Calu3 (cell line): ENCODE measurements at places on chromosomes 3 and 15. TPM values are rescaled to one million over a fixed set of nuclear protein-coding genes. Genes with fewer than 3 reads are reported as not detected.

- H3K27ac ChIP-seq: no peak overlapping the region
- no peak for DNase-seq
- no peak overlapping the region for H3K4me3 ChIP-seq
- no peaks in the 10 kb centered on the region for H3K27me3 ChIP-seq
Measured at GRCh38 chr3:55402886-55403609, 84.1 kb downstream of the WNT5A start.

DNA sequence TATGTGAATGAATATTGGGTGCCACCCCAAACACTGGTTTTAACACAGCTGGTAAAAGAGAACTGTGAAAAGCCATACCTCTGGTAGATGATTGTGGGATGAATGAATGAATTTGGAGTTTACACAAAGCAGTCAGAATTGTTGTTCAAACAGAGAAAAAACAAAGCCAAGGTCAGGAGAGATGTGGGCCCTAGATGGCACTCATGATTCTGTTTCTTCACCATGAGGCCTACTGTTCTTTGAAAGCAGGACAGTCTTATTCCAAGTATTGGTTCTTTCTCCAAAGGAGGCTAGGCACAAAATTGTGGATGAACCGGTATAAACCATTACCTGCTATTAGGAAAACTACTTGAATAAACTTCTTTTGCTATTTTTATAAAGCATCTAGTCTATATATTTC, 97.6 kb downstream of the SAMMSON start:
- H3K4me3 ChIP-seq: no peak overlapping the region
- no peak for DNase-seq
- no peak overlapping the region for H3K27ac ChIP-seq

The COL8A1 gene
- 0.71 and 1.1 TPM in 2 replicates for total RNA-seq

DNA sequence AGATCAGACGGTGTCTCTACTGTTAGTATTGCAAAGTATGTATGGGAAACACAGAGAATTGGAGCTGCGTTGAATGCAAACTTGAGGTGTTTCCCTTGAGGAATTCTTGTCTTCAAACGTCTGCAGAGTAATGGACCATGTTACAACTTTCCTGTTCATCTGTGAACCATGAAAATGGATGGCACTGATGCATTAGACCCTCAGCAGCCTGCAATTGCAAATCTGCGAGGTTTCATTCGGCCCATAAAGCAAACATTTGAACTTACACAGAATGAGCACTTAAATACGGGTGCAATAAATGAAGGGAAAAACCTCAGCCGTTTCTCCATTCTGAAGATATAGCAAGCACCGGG, 49.7 kb downstream of the LRRN1 start:
- H3K4me1 ChIP-seq: no peaks in the 10 kb centered on the region
- DNase-seq: no peak
- H3K4me3 ChIP-seq: no peak overlapping the region
- no peaks in the 10 kb centered on the region for H3K27me3 ChIP-seq

The CCRL2 gene
- 0.54 TPM in 1 of 2 replicates, not detected in the other for total RNA-seq

- peaks cover 46% of the 10 kb centered on the region for H3K4me1 ChIP-seq
- no peak overlapping the region for H3K27ac ChIP-seq
- peak; percentile 20 for DNase-seq
- no peaks in the 10 kb centered on the region for H3K36me3 ChIP-seq
- no peak overlapping the region for H3K4me3 ChIP-seq
Measured at GRCh38 chr3:103052236-103052830, 617.5 kb downstream of the ZPLD1 start.

DNA sequence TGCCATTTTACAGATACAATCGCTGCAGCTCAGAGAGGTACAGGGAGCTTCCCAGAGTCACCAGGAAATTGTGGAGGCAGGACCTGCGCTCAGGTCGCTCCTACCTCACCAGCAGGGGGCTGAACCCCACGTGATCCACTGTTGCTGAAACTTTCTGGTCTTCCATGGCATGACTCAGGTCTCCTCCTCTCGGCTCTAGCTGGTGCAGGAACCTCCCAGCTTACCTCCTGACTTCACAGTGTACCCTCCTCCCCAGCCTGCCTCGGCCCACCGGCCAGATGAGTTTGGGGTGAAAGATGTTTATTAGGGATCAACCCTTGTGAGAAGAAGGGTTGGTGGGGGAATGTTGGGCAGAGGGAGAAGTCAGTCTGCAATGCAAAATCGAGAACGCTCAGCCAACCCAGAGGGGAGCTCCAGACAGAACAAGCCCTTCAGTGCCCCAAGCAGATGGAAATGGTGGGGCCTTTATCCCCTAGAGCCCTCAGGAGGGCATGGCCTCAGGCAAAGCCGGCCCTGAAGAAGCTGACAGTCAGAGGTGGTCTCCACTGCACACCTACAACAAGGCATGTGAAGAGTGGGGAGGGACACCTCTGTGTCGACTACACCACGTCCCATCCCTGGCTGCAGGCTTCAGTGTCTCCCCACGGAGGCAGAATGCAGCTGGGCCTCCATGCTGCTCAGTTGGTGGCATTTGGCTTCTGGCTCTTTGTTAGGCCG, 118.6 kb upstream of the PRR20G start:
- H3K27me3 ChIP-seq: peaks cover 88% of the 10 kb centered on the region
- no peak overlapping the region for H3K4me3 ChIP-seq
- DNase-seq: peak; percentile 80

- no peak for DNase-seq
- no peak overlapping the region for H3K27ac ChIP-seq
Measured at GRCh38 chr3:195748661-195749060, 27.9 kb downstream of the MUC20 start.

The MPI gene
- 63.3 and 76.1 TPM in 2 replicates for total RNA-seq

- H3K36me3 ChIP-seq: peaks cover 43% of the 10 kb centered on the region
Measured at GRCh38 chr15:76340803-76341365, 4.3 kb downstream of the ISL2 start.

- H3K27me3 ChIP-seq: no peaks in the 10 kb centered on the region
- peaks cover 15% of the 10 kb centered on the region for H3K4me1 ChIP-seq
- no peak overlapping the region for H3K27ac ChIP-seq
Measured at GRCh38 chr3:66504850-66505641, 4.2 kb upstream of the LRIG1 start.

The GOLGA6L7 gene
- not detected in 2 replicates for total RNA-seq

DNA sequence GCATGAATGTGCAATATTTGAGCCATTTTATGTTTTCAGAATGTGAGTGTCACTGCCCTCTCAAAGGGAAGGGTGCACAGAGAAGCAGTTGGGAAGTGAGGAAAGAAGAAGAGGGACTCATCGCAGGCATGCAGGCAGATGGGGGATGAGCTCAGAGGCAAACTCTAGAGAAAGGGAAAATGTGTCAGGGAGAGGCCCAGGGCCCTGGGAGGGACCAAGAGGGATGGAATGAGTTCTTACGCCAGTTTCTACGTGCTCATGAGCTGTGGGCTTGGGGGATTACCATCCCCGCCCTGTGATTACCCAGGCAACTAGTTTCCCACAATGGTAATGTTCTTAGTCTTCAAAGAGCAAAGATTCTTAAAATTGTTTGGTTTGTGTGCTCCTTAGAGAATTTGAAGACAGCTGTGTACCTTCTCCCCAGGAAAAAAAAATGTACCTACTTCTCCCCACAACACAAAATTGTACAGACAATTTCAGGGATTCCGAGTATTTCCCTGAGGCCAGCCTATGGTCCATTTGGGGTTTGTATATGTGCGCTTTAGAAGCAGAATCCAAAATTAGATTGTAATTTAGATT, 17.8 kb downstream of the GCSAM start:
- no peak overlapping the region for H3K27ac ChIP-seq
- H3K4me1 ChIP-seq: no peaks in the 10 kb centered on the region
- H3K4me3 ChIP-seq: no peak overlapping the region

GRCh38 chr3:4644951-4645350, 151.8 kb downstream of the ITPR1 start:
- no peaks in the 10 kb centered on the region for H3K36me3 ChIP-seq
- H3K27me3 ChIP-seq: peaks cover 14% of the 10 kb centered on the region
- H3K4me3 ChIP-seq: no peak overlapping the region
- H3K27ac ChIP-seq: no peak overlapping the region
- no peak for DNase-seq

The SLC12A1 gene
- total RNA-seq: not detected in 2 replicates

DNA sequence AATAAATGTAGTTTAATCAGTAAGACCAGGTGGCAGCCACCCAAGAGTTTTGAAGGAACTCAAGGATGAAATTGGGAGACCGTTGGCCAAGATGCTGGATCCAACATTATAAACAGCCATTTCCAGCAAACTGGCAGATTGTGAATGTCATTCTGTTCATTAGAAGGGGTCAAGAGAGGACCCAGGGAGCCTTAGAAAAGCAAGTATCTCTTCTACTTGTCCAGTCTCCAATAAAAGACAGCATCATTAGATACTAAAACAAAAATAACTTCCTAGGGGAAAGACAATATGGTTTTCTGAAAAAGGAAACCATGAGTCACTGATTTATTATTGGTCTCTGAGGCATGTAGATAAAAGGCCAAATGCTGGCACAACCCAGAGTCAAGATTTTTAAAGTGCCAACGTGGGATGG, 67.9 kb downstream of the GADL1 start:
- no peak overlapping the region for H3K4me3 ChIP-seq
- no peak overlapping the region for H3K27ac ChIP-seq
- no peaks in the 10 kb centered on the region for H3K4me1 ChIP-seq
- no peaks in the 10 kb centered on the region for H3K36me3 ChIP-seq
- no peak for DNase-seq

- H3K27ac ChIP-seq: no peak overlapping the region
- DNase-seq: peak; percentile 29
- H3K4me3 ChIP-seq: peak overlapping the region; percentile 5
- H3K36me3 ChIP-seq: no peaks in the 10 kb centered on the region
Measured at GRCh38 chr3:151210676-151211381, 7.8 kb upstream of the GPR171 start.

DNA sequence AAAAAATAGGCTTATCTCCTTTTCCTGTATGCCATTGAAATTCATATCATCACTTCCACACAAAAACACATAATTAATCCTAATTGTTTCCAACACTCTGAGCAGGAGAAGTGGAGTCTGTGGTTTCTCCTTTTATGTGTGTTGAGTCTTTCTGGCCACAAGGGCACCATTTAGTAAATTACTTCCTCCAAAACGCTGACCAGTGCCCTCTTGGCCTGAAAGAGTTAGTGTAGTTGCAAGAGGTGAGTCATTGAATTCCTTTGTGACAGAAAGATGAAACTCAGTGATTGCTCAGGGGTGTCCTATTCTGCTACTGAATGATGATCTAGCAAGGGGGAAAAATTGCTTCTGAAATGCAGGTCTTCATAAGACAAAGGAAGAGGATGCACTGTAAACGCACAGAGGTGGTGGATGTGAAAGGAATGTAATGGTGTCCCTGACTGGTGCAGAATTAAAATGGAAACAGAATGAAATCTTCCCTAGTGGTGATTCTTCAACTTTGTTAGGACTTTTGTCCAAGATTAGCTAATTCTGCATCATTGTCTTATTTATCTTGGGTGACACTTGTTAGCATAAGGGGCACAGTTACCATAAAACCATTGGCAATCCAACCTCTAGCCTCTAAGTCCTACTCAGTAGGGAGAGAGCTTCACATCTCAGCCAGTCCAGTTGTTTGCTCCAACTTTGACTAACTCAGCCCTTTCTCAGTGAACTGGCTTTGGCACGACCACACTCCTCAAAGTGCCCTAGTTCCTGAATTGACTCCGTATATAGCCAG, 208.4 kb upstream of the NANOGP8 start:
- H3K27ac ChIP-seq: no peak overlapping the region
- H3K36me3 ChIP-seq: no peaks in the 10 kb centered on the region
- DNase-seq: peak; percentile 6
- H3K27me3 ChIP-seq: no peaks in the 10 kb centered on the region
- H3K4me3 ChIP-seq: no peak overlapping the region

DNA sequence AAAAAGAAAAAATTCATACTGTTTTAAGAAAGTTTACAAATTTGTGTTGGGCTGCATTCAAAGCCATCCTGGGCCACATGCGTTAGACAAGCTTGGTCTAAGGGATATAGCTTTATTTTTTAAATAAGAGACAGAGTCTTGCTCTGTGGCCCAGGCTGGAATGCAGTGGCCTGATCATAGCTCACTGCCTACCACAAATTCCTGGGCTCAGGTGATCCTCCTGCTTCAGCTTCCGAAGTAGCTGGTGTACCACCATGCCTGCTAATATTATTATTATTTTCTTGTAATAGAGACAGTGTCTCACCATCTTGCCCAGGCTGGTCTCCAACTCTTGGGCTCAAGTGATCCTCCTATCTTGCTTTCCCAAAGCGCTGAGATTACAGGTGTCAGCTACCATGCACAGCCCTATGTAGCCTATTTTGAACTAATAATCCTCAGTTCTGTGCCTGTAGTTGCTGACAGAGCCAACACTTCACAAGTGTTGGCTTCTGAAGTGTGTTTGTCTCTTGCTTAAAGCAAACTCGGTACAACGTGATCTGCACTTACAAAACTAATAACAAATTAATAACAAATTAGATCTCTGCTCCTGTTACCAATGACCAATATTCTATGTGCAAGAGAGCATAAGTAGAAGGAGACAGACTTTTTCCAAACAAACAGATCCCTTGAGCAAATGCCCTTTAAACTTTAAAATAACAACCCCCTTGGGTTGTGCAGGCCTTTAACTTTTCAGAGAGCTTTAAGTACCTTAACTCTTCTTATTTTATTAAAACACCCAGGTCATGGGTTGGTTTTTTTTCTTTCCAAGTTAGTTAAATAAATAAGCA, 135.2 kb downstream of the VGLL4 start:
- peaks cover 16% of the 10 kb centered on the region for H3K4me1 ChIP-seq
- no peak for DNase-seq
- no peaks in the 10 kb centered on the region for H3K27me3 ChIP-seq
- H3K4me3 ChIP-seq: no peak overlapping the region

DNA sequence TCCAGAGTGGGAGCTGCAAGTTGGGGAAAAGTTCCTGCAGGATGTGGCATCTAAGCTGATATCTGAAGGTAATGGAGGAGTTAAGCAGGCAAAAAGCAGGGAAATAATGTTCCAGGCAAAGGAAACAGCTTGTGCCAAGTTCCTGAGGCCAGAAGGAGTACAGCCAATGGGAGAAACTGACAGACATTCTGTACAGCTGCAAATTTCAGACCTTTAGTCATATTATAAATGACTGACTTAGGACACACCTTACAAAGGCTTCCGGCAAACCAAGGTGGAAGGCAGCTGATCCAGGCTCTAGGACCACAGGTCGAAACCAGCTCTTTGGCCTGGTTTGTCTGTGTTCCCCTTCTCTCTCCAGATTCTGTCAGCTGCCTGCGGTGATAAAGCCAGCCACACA, 9.3 kb downstream of the WWTR1 start:
- DNase-seq: peak; percentile 39
- H3K27me3 ChIP-seq: no peaks in the 10 kb centered on the region
- H3K27ac ChIP-seq: peak overlapping the region; percentile 26
- H3K4me3 ChIP-seq: peak overlapping the region; percentile 21

GRCh38 chr3:66047311-66048050, 8.8 kb upstream of the MAGI1 start:
- DNase-seq: no peak
- no peaks in the 10 kb centered on the region for H3K27me3 ChIP-seq

- no peaks in the 10 kb centered on the region for H3K36me3 ChIP-seq
- H3K4me3 ChIP-seq: no peak overlapping the region
- H3K27me3 ChIP-seq: no peaks in the 10 kb centered on the region
- H3K27ac ChIP-seq: no peak overlapping the region
- H3K4me1 ChIP-seq: peaks cover 10% of the 10 kb centered on the region
- DNase-seq: peak; percentile 19
Measured at GRCh38 chr15:50145451-50145872, 26.4 kb upstream of the ATP8B4 start.

GRCh38 chr15:66356077-66356358, 467 bp downstream of the TIPIN start:
- peak overlapping the region; percentile 98 for H3K27ac ChIP-seq
- no peak for DNase-seq
- peaks cover 32% of the 10 kb centered on the region for H3K4me1 ChIP-seq
- H3K27me3 ChIP-seq: no peaks in the 10 kb centered on the region
- H3K36me3 ChIP-seq: peaks cover 26% of the 10 kb centered on the region
- H3K4me3 ChIP-seq: peak overlapping the region; percentile 99

- no peak overlapping the region for H3K27ac ChIP-seq
- no peak for DNase-seq
- H3K27me3 ChIP-seq: no peaks in the 10 kb centered on the region
- no peaks in the 10 kb centered on the region for H3K4me1 ChIP-seq
- no peak overlapping the region for H3K4me3 ChIP-seq
Measured at GRCh38 chr3:186651678-186652215, 11.5 kb downstream of the FETUB start.
